ENCODE measurements at places on chromosomes 2 and 18. TPM values are rescaled to one million over a fixed set of nuclear protein-coding genes. Genes with fewer than 3 reads are reported as not detected.

- DNase-seq: no peak
- H3K36me3 ChIP-seq: no peaks in the 10 kb centered on the region
- H3K27ac ChIP-seq: no peak overlapping the region
- H3K4me3 ChIP-seq: no peak overlapping the region
- H3K27me3 ChIP-seq: no peaks in the 10 kb centered on the region
These were observed 208.5 kb upstream of the NRP2 start for GRCh38 chr2:205473791-205474190.

The POTEJ gene
- not detected for total RNA-seq

DNA sequence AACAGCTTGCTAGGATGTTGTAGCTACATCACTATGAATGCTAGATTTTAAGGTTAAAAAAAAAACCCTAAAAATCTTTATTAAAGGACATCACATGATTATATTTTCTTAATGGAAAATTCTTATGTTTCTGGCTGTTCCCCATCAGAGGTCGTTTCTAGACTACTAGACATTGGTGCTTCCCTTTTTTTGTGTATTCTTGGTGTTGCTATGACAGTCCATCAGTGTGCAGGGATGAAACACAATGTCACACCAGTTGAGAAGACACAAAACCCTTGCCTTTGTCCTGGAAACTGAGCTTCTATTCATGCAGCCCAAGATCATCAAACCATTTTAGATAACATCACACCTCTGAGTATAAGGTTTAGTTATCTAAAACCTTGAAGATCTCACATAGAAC lies 19.9 kb upstream of the TMEM131 start:
- no peak for DNase-seq
- H3K27me3 ChIP-seq: no peaks in the 10 kb centered on the region
- no peak overlapping the region for H3K27ac ChIP-seq
- H3K36me3 ChIP-seq: no peaks in the 10 kb centered on the region
- no peak overlapping the region for H3K4me3 ChIP-seq

The MDH1B gene
- 0.43 TPM for total RNA-seq

The HMSD gene
- total RNA-seq: 0.30 TPM

The CETN1 gene
- total RNA-seq: not detected

DNA sequence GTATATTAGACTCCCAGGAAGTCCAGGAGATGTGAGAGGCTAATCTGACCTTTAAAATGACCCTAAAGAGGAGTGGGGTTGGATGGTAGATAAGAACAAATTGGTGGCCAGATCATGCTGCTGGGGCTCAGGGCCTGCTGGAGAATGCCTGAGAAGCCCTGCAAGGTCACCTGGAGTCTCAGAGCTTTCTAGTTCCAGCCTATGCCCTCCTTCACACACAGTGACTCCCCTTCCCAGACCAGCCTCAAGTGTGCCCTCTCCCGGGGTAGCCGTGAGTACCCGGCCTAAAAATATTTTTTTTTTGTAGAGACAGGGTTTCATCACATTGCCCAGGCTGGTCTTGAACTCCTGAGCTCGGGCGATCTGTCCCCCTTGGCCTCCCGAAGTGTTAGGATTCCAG lies 44.2 kb upstream of the FZD5 start:
- no peaks in the 10 kb centered on the region for H3K36me3 ChIP-seq
- no peaks in the 10 kb centered on the region for H3K27me3 ChIP-seq
- no peak overlapping the region for H3K4me3 ChIP-seq

DNA sequence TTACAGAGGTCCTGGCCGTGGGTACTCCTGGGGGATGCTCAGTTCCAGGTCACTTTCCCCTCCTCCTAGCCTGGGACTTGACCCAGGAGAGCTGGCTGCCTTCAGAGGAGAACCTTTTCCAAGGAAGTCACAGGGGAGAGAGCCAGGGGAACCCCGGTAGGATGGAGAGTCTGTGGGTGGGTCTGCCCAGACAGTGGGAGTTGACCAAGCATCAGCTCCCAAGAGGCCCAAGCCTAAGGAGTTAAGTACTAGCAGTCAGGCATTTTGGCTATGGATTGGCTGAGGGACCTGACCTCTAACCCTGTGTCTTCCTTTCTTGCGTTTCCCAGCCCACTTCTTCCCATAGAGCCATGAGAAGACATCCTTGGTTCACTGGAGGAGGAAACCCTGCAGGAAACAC lies 48.8 kb upstream of the PLB1 start:
- H3K4me1 ChIP-seq: peaks cover 20% of the 10 kb centered on the region
- no peak overlapping the region for H3K4me3 ChIP-seq
- no peak for DNase-seq
- no peaks in the 10 kb centered on the region for H3K36me3 ChIP-seq

The C2orf42 gene
- total RNA-seq: 13.4 TPM

- no peak overlapping the region for H3K4me3 ChIP-seq
- peaks cover 12% of the 10 kb centered on the region for H3K4me1 ChIP-seq
- H3K27ac ChIP-seq: no peak overlapping the region
- no peaks in the 10 kb centered on the region for H3K27me3 ChIP-seq
These were observed 14.2 kb downstream of the CAVIN2 start for GRCh38 chr2:191832668-191833067.

The SNORC gene
- total RNA-seq: 0.33 TPM

DNA sequence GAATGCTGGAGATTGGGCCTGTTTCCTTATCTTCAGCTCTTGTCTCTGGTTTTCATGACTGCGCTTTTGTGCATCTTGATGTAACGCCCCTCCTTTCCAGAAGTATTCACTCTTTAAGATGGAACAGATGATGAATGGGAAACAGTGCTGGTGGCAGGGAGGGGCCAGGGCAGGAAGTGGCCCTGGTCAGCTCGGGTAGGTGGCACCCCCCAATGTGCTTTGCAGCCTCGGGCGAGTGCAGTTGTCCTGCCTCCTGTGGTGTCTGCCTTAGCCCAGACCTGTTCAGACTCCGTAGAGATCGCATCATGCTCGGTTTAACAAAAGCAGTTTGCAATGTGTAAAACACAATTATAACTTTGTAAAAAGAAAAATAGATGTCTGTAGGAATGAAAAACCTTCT lies 17.0 kb upstream of the MGAT4A start:
- no peak overlapping the region for H3K27ac ChIP-seq
- H3K36me3 ChIP-seq: no peaks in the 10 kb centered on the region
- H3K27me3 ChIP-seq: no peaks in the 10 kb centered on the region
- no peak overlapping the region for H3K4me3 ChIP-seq
- peaks cover 11% of the 10 kb centered on the region for H3K4me1 ChIP-seq

GRCh38 chr2:181104512-181105115 lies 124.2 kb downstream of the UBE2E3 start:
- no peaks in the 10 kb centered on the region for H3K36me3 ChIP-seq
- H3K4me1 ChIP-seq: no peaks in the 10 kb centered on the region
- H3K27ac ChIP-seq: no peak overlapping the region
- DNase-seq: no peak
- no peaks in the 10 kb centered on the region for H3K27me3 ChIP-seq
- H3K4me3 ChIP-seq: no peak overlapping the region

The BOLL gene
- total RNA-seq: not detected

- H3K27me3 ChIP-seq: no peaks in the 10 kb centered on the region
- no peak overlapping the region for H3K4me3 ChIP-seq
- H3K27ac ChIP-seq: no peak overlapping the region
- no peak for DNase-seq
These were observed 18.1 kb upstream of the DNAH7 start for GRCh38 chr2:196086517-196087368.

- H3K4me1 ChIP-seq: peaks cover 78% of the 10 kb centered on the region
- H3K4me3 ChIP-seq: no peak overlapping the region
- H3K36me3 ChIP-seq: no peaks in the 10 kb centered on the region
- no peak for DNase-seq
These were observed 74.6 kb downstream of the CLHC1 start for GRCh38 chr2:55157474-55157884.

The PLCL1 gene
- 5.3 TPM for total RNA-seq

GRCh38 chr18:30175621-30176225 lies 866.8 kb downstream of the DSC3 start:
- no peak for DNase-seq
- no peaks in the 10 kb centered on the region for H3K36me3 ChIP-seq
- H3K27me3 ChIP-seq: no peaks in the 10 kb centered on the region
- no peaks in the 10 kb centered on the region for H3K4me1 ChIP-seq
- H3K27ac ChIP-seq: no peak overlapping the region
- no peak overlapping the region for H3K4me3 ChIP-seq
